NCI-H345 (cell line): ENCODE measurements at places on chromosomes 6 and 20.

- no peak for DNase-seq
Observed at GRCh38 chr6:135358251-135358821, 139.2 kb downstream of the AHI1 start.

DNA sequence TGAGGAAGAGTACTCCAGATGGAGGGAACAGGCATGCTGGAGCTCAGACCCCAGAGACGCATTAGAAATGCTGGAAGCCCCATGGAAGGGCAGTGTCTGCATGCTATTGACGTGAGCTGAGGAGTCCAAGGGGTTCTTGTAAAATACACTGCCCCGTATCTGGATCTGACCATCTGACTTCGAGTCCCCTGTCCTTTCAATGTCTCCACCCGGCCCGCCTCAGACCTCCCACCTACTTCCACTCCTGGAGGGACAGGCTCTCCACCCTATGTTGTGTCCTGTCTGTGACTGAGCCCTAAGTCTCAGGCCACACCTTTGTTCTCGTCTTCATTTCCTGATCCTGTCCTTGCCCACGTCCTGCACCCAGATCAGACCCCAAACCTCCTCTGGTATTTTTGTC lies 496.3 kb downstream of the CDH26 start:
- DNase-seq, result no peak

- DNase-seq, result no peak
Observed at GRCh38 chr20:18537651-18538050, 29.6 kb upstream of the SMIM26 start.

DNA sequence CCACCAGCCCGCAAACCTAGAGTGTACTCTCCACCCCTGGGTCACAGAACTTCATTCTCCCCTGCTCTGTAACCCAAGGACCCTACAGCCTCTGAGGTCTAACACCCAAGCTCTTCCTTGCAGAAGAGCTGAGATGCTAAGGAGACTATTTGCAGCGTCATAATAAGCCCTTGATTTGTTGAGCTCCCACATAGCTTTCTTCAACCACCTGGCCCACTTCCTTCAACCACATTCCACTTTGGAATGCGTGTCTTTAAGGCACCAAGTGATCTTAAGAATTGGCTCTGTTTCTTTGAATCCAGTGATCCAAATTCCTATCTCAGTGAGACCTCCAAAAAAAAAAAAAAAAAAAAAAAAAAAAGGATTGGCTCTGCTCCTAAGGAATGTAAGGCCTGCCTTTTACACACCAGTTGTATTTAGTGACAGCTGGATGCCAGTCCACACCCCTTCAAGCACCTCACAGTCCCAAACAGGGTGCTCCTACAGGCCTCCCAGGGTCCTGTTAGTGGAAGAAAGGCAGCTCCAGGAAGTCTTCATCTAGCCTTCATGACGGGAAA lies 106.2 kb downstream of the UBE3D start:
- DNase-seq, result no peak

- DNase-seq, result no peak
Observed at GRCh38 chr20:52270696-52271095, 79.1 kb upstream of the ZFP64 start.

GRCh38 chr20:42350521-42350920 lies 732.3 kb upstream of the CHD6 start:
- DNase-seq, result no peak

- DNase-seq, result no peak
Observed at GRCh38 chr6:128367437-128367836, 153.0 kb downstream of the PTPRK start.

DNA sequence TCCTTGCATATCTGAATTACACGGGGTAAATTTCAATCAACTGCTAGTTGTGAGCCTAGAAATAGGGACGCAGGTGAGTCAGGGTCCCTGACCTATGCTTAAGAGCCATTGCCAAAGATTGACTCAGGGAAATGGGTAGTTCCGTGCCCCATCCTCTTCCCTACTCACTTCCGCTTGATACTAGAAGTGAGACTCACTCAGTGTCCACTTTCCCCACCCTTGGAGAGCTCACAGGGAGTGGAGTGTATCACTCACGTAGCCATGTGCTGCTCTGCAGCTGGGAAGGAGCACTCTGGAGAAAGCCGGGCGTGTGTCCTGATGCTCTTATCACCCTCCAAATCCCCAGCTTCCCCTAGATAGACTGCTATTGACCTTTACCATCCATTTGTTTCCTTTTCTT lies 543 bp upstream of the MUC22 start:
- DNase-seq, result no peak

GRCh38 chr20:54517241-54517975 lies 42.0 kb downstream of the DOK5 start:
- DNase-seq, result no peak

- DNase-seq, result no peak
Observed at GRCh38 chr6:25202504-25202903, 76.7 kb upstream of the CARMIL1 start.

DNA sequence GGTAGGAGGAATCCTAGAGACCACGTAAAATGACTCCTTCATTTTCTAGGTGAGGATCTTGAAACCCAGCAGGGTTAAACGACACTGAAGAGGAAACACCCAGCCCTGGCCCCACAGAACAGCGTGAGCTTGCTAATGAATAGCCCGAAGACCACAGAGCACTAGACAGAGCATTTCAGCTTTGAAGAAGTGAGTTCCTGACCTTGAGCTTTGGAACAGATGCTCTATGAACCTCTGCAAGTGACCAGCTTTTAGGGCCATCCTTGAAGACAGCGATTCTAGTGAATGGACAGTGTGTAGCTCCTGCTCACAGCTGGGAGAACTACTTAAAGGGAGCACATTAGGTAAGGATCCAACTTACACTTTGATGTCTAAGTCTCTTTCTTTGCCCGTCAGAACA lies 74.0 kb upstream of the FRMD1 start:
- DNase-seq, result no peak

DNA sequence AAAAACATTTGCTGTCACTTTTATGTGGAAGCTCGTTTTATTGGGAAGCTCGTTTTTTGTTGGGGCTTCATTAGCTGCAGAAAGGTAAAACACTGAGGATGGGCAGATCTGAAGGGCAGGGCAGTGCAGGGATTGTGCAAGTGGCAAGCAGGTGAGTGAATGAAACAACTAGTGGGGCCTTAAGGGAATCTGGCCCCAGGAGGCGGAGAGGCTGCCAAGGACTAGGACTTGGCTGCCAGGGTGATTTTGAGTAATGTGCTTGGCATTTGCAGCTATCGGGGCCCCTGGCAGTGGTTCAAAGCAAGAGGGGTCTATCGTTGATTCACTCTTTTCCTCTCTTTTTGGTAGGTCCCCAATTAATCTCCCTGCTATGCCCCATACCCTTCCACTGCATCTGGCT lies 11.5 kb downstream of the IL22RA2 start:
- no peak for DNase-seq

DNA sequence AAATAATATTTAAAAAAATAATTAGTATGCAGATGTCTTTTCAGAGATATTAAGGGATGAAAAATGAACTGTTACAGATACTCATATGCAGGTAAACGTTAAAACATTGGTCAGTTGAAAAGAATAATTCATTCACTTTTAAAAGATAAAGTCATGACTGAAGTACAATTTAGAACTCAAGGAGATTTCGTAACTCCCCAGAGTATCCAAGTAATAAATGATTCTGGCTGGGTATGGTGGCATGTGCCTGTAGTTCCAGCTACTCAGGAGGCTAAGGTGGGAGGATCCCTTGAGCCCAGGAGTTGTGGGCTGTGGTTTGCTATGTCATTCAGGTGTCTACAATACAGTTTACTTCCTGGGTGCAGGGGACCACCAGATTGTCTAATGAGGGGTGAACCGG lies 122.3 kb upstream of the TMEM181 start:
- DNase-seq, result no peak

GRCh38 chr20:37856932-37857660 lies 45.8 kb upstream of the VSTM2L start:
- DNase-seq, result no peak

GRCh38 chr6:15653581-15653980 lies 9.2 kb downstream of the DTNBP1 start:
- DNase-seq, result no peak

DNA sequence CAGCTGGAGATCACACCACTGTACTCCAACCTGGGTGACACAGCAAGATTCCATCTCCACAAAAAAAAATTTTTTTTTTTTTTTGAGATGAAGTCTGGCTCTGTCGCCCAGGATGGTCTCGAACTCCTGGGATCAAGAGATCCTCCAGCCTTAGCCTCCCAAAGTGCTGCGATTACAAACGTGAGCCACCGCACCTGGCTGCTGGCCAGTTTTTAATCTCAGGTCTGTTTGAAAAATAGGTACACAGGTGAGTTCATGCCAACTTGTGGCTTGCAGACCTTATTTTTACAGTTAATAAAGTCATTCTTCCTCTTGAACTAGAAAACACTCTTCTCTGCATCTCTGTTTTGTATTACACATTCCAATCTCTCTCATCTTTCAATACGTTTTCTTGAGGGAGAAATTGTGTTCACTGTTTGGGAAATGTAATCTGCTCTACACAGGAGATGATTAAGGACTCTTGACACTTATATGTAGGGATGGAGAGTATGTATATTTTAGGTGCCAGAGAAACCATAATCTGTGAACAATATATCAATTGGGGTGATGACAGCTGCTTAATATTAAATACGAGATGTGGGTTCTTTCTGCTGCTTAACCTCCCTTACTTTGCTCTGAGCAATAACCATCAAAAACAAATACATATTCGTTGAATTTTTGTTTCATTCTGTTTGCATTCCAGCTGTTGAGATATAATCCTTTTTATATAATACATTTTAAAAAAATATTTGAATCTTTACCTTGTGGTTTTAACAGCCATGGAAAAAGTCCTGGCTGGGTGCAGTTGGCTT lies 17.7 kb upstream of the RIPOR3 start:
- no peak for DNase-seq

GRCh38 chr6:168546730-168547129 lies 105.7 kb downstream of the SMOC2 start:
- DNase-seq, result no peak

DNA sequence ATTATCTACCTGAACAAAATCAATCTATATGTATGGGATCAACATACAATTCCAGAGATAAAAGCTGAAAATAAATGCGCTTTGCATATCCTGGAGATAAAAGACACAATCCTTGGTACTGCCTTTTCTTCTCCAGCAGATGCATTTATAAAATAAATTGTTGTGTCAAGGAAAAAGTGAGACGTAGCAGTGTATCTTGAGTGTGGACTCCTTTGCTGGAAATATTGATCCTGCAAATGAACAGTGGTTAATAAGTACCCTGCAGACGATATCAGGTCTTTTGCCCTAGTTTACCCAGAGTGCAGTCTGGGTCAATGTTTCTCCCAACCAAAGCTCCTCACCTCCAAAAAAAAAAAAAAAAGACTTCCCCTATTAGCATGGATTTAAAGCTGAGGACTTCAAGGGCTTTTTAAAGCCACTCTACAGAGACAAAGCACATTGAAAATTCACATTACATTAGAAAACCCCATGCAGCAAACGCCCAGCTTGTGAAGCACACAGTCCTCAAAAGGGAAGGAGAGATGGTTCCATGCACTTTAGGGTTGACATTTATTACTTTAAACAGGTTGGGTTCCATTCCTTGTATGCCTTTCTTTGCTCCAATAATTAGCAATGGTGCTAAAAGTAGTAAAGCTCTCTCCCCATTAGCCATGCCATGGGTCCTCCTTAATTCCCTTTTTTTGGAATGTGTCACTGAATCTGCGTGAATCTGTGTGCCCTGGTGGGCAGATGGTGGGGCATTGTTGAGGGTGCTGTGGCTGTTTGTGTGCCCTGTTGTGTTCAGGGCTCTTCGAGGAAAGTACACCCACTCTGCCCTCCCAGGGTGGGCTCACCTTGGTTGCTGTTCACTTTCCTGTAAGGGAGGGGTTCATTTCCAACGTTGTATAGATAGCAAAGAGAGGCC lies 21.1 kb downstream of the FOXA2 start:
- peak; percentile 51 for DNase-seq

GRCh38 chr6:120320481-120321162 lies 971.1 kb upstream of the MAN1A1 start:
- no peak for DNase-seq

DNA sequence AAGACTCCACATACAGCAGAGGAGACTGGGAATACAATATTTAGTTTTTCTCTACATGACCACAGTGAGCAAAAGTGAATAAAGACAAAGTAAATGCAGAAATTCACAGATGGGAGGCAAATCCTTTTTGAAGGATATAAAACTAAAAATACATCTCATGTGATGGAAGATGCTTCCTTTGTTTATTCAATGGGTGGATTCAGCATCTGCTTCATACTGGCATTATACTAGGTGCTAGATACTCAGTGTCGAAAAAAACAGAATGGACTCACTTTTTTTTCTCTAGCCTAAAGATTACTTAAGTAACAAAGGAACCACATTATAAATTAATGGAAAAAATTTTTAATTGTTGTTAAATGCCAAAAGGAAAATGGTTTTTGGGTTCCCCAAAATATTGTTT lies 216.2 kb downstream of the TRDN start:
- DNase-seq, result no peak

DNA sequence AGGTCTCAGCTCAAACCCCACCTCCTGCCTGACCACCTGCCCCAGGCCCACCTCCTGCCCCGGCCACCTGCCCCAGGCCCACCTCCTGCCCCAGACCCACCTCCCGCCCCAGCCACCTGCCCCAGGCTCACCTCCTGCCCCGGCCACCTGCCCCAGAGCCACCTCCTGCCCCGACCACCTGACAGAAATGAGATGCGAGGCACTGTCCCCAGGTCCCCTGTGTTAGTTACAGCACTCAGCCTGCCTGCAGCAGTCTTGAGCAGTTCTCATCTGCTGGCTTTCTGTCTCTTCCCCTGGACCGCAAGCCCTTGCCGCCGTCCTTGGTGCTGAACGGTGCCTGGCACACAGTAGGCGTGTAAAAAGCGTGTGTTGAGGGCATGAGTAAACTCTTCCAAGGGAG lies 79.5 kb downstream of the CDH4 start:
- DNase-seq, result no peak

DNA sequence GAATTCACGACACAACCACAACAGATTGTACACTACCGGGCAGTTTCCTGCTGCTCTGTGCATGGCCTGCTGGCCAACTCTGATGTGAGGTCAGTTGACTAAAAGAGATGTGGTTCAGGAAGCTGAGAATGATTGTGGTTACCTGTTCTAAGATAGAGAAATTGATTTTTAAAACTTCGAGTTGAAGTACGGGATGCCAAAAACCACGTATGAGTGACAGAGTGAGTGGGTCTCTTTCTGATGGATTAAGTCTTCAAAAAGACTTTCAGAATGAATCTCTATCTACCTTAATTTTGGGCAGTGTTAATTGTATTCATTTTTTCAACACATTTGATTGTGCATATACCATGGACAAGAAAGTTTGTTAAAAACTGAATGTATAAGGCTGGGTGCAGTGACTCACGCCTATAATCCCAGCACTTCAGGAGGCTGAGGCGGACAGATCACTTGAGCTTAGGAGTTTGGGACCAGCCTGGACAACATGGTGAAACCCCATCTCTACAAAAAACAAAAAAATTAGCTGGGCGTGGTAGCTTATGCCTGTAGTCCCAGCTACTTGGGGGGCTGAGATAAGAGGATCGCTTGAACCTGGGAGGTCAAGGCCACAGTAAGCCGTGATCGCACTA lies 121.2 kb downstream of the SGK1 start:
- no peak for DNase-seq
